ENCODE measurements at places on chromosomes 4 and X. TPM values are rescaled to one million over a fixed set of nuclear protein-coding genes. Genes with fewer than 3 reads are reported as not detected.

DNA sequence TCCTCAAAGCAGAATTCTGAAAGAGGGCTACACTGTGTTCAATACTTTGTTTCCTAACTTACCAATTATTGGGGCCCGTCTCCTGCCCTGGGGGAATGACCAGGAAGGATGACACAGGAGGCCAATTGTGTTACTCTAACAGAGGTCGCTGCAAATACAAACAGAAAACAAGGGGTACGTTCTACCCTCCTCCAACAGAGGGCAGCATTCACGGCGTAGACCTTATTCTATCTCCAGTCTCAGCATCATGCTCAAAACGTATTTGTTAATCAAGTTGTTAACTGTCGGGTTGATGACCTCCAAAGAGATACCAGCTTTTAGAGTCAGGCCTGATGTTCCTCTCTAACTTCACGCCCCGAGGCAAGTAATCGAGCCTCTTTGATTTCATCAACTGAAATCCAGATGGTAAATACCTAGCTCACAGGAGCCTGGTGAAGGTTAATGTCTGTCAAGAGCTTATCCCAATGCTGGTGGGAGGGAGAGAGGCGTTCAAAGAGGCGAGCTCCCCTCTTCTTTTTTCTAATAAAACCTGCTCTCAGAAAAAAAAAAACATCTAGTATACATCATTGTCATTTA lies 181.0 kb upstream of the KCNIP4 start:
- DNase-seq: peak; percentile 23

The HDX gene
- total RNA-seq: 6.8 TPM

DNA sequence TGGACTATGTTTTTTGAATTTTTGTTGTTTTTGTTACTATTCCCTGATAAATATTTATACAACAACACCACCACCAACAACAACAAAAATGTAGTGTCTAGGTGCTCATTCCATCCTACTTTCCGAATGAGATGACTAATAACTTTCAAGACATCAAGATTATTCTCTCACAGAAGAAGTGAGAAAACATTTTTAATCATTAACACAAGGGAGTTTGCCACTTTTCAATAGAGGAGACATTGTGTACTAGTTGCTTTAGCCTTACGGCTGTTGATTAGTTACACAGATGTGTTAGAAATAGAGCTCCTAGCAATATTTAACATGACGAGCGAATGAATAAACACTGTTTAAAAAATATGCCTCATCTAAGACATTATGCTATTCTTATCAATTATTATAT lies 898.8 kb downstream of the C4orf33 start:
- DNase-seq: no peak

GRCh38 chrX:152818356-152818755 lies 12.2 kb downstream of the CETN2 start:
- no peak for DNase-seq

DNA sequence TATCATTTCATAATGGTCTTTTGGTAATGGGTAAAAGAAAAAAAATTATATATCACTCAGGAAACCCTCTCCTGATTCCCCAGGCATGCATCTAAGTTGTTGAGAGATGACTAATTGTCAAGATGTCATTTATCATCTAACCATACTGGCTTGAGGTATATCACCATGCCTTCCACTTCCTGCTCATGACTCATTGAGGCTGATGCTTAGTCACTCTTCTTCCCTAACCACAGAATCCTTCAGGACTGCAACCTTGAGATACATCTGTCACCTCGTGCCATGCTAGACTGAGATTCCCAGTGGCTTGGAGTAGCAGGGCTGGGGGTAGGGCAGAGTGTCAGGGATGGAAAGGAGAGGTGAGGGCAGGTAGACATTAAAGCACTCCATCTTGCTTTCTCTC lies 782.5 kb upstream of the INTU start:
- peak; percentile 53 for DNase-seq

GRCh38 chr4:185269286-185269685 lies 59.9 kb downstream of the SNX25 start:
- DNase-seq: no peak

The TLR10 gene
- total RNA-seq: not detected

- peak; percentile 17 for DNase-seq
Measured at GRCh38 chr4:102430461-102430910, 70.7 kb upstream of the NFKB1 start.

- DNase-seq: no peak
Measured at GRCh38 chrX:66004928-66005829, 34.7 kb downstream of the VSIG4 start.

The KCTD8 gene
- total RNA-seq: 1.0 TPM

GRCh38 chr4:63563288-63564014 lies 845.8 kb downstream of the TECRL start:
- DNase-seq: no peak

DNA sequence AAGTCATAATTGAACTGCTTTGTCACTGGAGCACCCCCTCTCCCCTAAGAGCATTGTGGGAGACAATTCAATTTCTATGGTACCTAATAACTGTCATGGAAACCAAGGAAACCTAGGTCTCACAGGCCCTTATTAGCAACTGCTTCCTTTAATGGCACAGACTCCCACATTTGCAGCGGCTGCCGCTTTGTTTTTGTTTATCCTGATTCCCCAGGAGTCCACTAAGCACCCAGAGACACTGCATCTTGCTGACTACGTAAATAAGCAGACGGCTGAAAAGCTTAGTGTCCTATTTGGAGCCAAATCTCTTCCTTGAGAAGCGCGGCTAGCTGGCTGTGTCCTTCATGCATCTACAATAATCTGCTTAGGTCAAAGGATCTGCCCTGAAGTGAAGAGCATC lies 494.4 kb downstream of the TMA16 start:
- DNase-seq: no peak

The RADX gene
- 0.14 TPM for total RNA-seq

- DNase-seq: no peak
Measured at GRCh38 chr4:57668621-57669020, 558.4 kb upstream of the IGFBP7 start.

The AFF2 gene
- not detected for total RNA-seq

The CTAG1A gene
- total RNA-seq: not detected

The POU4F2 gene
- not detected for total RNA-seq

- DNase-seq: no peak
Measured at GRCh38 chrX:86295293-86295692, 147.0 kb downstream of the DACH2 start.

The AKAP4 gene
- not detected for total RNA-seq

GRCh38 chr4:22055954-22056353 lies 107.4 kb upstream of the KCNIP4 start:
- DNase-seq: no peak

DNA sequence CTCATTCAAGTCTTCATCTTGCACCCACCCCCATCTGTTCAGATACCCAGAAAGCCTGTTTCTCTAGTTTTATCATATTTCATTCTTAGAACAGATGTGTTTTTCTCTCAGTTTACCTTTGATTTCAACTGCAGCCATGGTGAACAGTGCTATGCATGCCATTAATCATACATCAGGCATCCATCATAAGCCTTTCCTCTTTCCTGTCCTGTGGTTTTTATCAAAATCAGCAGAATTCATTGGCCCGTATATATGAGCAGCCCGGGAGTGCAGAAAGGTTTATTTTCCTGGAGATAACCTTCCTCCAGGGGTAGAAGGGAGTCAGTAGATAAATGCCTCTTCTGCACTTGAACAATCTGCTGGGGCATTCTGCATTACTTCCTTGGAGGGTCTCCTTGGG lies 65.7 kb downstream of the IL21 start:
- no peak for DNase-seq

The TRIM75 gene
- total RNA-seq: not detected

- no peak for DNase-seq
Measured at GRCh38 chr4:73540826-73541225, 59.3 kb downstream of the AFM start.

The DDIT4L gene
- 1.7 TPM for total RNA-seq

The PPARGC1A gene
- 1.5 TPM for total RNA-seq

DNA sequence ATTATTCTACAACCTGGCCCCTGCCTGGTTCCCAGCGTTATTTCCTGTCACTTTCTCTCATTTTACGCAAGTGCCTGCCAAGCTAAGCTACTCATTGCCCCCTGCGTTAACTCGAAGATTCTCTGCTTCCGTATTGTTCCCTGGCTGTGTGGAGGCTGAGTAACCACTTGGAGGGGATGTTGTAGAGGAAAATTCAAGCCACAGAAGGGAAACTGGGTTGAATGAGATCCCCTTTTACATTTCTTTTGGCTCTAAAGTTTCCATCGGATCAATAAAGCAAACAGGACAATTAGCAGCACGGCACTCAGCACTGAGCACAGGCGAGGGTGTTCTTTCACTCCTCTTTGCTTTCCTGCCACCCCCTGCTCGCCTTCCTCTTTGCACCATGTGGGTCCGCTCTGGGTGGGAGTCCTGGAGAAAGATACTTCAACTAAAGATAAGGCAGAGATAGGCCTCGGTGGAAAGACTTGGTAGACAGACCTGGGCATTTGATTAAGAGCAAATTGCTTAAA lies 4.2 kb upstream of the TMSB4X start:
- DNase-seq: peak; percentile 80

- DNase-seq: peak; percentile 55
Measured at GRCh38 chr4:81472281-81473182, 825 bp upstream of the RASGEF1B start.

The MMRN1 gene
- 2,743 TPM for total RNA-seq

The SHROOM4 gene
- 39.0 TPM for total RNA-seq

- DNase-seq: no peak
Measured at GRCh38 chr4:83118869-83119268, 4.3 kb upstream of the PLAC8 start.

DNA sequence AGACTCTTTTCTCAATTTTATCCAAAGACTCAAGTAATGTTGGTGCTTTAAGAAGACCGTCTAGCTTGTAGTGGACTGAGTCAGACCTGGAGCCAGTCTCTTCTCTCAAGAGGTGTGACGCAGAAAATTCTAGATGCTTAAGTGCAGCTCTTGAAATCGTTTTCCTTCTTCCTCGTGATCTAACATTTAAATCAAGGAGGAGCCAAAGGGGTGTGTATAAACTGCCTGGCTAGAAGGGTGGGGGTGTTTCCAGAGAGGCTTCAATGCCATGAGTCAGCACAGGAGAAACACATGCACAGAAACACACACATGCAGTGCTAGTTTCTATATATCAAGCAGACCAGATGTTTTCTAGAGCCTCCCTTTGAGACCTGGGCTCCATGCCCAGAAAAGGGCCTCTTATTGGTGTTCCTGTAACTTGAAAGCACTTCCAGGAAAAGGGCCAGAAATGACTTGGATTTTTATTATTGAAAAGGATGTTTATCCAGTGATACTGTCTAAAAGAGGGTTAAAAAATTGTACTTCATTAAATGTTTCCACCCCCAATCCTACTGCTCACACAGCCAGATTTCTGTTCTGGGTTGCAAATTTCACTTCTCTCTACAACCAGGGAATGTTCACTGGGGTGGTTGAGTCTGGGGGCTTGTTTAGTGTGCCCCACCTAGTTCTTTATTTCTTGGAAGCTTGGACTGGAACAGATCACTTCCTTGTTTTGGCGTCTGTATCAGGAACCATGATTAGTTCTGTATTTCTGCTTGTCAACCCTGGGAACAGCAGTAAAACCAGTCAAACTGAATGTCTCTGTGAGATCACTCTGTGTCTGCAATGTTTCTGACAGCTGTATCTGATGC lies at the start of gene CLIC2:
TSS of gene CLIC2 (minus strand) at position 129 of the 851 bp plus-strand sequence. CDS start 187 bp downstream, outside the sequence.
- DNase-seq: peak; percentile 30

- no peak for DNase-seq
Measured at GRCh38 chrX:107804427-107804826, 21.2 kb upstream of the MID2 start.

DNA sequence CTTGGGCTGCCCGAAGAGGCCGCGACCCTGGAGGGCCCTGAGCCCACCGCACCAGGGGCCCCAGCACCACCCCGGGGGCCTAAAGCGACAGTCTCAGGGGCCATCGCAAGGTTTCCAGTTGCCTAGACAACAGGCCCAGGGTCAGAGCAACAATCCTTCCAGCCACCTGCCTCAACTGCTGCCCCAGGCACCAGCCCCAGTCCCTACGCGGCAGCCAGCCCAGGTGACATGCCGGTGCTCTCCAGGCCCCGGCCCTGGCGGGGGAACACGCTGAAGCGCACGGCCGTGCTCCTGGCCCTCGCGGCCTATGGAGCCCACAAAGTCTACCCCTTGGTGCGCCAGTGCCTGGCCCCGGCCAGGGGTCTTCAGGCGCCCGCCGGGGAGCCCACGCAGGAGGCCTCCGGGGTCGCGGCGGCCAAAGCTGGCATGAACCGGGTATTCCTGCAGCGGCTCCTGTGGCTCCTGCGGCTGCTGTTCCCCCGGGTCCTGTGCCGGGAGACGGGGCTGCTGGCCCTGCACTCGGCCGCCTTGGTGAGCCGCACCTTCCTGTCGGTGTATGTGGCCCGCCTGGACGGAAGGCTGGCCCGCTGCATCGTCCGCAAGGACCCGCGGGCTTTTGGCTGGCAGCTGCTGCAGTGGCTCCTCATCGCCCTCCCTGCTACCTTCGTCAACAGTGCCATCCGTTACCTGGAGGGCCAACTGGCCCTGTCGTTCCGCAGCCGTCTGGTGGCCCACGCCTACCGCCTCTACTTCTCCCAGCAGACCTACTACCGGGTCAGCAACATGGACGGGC lies 579 bp downstream of the ABCD1 start:
- no peak for DNase-seq

DNA sequence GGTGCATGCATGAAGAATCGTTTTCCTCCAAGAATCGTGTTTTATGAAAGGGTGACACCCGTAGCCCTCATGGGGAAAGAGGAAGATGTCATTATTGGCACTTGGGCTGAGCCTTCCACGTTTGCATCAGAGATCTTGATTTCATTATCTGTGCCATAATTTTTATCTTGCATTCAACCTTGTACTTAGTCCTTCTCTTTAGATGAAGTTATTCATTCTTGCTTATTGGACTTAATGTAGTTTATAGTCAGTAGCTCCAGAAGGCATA lies 66.8 kb downstream of the GAB1 start:
- DNase-seq: no peak

DNA sequence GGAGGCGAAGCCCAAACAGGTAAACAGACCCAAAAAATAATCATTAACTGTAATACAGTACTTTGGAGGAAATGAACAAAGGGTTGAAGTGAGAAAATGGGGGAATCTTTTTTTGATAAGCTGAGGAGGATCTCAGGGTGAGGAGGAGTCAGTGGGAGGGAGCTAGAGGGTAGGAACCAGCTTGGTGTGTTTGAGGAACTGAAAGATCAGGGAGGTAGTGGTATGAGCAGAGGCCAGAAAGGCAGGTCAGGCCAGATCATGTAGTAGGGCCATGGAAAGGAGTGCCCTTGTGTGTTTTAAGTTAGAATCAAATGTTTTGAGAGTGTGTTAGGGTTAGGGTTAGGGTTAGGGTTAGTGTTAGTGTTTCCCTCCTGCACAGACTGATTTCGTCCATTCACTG lies 48.8 kb downstream of the PPP2R2C start:
- no peak for DNase-seq

The GPR173 gene
- 1.7 TPM for total RNA-seq

DNA sequence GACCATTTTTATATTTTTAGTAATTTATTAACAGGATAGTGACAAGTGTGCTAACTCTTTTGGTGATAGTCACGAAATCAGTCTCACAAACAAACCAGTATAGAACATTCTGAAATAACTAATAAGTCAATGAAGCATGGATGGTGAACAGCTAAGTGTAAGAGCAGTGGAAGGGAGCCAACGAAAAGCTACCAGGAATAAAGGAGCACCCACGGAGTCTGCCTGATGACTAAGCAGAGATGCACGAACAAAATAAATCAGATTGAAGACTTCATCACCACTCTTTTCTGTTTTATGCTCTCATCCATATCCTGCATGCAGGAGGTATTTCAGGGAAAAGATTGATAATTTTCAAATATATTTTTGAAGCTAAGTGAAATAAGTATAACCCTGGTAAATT lies 891.1 kb upstream of the HS3ST1 start:
- no peak for DNase-seq

- DNase-seq: peak; percentile 54
Measured at GRCh38 chr4:88008122-88008742, 797 bp downstream of the PKD2 start.

The RPS6KA6 gene
- 1.4 TPM for total RNA-seq

The FAM114A1 gene
- 141 TPM for total RNA-seq

The PHKA1 gene
- total RNA-seq: 11.4 TPM

The ENAM gene
- not detected for total RNA-seq

The SPACA5 gene
- not detected for total RNA-seq

Measured in dermis blood vessel endothelial cell (primary cell).